ENCODE measurements at places on chromosomes 2 and 18.

DNA sequence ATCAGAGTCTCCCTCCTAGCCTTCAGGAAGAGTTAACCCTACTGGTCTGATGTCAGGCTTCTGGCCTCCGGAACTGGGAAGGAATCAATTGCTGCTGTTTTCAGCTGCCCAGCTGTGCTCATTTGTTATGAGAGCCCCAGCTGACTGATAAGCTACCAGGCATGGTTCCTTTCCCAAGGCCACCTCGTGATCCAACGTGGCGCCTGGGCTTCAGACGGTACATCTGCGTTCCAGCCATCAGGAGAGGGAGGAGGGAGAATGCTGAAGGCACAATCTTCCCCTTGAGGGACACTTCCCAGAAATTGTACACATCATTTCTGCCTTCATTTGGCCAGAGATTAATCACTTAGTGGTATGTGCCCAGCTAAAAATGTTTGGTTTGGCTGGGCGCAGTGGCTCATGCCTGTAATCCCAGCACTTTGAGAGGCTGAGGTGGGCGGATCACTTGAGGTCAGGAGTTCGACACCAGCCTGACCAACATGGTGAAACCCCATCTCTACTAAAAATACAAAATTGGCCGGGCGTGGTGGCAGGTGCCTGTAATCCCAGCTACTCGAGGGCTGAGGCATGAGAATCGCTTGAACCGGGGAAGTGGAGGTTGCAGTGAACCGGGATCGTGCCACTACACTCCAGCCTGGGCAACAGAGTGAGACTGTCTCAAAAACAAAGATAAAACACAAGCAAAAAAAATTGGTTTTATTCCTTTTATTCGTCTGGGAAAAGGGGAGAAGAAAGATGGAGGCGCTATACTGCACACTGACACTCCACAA, 10.5 kb upstream of the ARMC9 start:
- DNase-seq, result no peak

DNA sequence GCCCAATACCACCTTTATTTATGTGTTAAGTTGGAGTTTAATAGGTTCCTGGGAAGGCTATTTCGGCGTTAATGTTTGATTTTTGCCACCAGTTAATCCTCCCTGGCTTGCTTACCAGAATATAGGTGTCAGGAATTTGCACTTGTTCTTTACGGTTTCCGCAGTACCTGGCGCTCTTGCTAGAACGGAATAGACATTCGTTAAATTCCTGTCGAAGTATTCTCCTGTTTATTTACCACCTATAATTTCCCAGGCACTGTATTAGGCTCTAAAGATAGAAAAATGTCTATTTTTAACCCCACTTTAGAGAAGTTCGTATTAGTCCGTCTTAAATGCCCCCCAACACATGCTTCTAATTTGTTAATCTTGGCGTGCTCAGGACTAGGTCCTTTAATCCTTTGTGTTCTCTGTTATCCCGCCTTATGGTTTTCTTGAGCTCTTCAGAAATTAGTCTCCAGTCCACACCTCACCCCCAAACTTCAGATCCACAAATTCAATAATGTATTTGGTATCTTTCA, 575 bp downstream of the CCDC150 start:
- DNase-seq, result no peak

DNA sequence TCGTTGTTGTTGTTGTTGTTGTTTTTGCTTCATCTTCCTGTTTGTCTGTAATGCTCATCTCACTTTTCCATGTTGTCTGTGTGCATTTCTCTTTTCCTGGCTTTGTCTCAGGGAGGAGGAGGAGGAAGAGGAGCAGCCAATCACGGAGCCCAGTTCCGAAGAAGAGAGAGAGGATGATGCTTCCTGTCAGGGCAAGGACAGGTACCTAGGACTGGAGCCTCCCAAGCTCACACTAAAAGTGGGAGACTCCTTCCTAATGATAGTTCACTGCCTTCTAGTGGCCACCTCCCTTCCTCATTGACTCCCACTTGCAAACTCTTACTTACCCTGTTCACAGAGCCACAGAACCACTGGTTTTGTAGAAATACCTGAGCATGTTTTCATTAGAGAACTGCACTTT, 179.6 kb downstream of the TPGS2 start:
- DNase-seq, result no peak

GRCh38 chr2:118723394-118723793, 124.1 kb downstream of the EN1 start:
- DNase-seq, result no peak

DNA sequence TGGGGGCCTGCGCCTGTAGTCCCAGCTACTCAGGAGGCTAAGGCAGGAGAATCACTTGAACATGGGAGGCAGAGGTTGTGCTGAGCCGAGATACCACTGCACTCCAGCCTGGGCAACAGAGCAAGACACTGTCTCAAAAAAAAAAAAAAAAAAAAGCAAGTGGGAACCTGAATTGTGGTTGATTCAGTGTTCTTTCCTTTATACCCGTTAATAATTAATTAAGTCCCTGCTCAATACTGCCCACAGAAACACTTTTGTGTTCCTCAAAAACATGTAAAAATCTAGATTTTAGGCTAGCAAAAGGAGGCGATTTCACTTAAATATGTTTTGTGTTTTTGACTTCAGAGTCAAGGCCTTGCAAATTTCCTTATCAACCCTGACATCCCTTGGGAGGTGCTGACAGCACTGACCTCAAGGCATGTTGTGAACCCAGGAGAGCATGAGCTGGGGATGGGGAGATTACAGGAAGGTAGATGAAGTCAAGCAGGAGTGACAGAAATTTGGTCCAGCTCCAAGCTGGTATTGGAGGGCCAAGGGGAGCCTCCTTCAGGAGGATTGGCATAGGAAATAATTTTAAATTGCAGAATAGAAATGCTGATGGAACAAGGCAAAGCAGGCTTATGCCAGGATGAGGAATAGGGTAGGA, 89.0 kb upstream of the PNPT1 start:
- DNase-seq, result no peak

- DNase-seq, result no peak
These were observed 44.5 kb downstream of the PDIA6 start for GRCh38 chr2:10768063-10768507.

DNA sequence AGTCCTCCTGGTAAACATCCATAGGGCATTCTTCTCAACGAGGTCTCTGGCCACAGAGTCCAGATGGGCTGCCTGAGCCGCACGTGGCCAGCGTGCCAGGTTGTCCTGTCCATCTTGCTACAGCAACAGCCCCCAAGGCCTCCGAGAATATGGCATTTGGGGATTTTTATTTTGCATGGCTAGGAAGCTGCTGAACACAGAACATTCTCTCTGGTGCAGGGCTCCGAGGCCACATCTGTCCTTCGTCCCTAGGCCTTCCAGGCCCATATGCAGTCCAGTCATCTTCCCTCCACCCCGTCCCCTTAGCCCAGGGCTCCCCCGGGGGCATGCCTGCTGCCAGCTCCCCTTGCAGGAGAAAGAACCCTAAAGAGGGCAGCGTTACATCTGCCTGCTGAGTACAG, 2.3 kb downstream of the HDAC4 start:
- DNase-seq, result no peak

DNA sequence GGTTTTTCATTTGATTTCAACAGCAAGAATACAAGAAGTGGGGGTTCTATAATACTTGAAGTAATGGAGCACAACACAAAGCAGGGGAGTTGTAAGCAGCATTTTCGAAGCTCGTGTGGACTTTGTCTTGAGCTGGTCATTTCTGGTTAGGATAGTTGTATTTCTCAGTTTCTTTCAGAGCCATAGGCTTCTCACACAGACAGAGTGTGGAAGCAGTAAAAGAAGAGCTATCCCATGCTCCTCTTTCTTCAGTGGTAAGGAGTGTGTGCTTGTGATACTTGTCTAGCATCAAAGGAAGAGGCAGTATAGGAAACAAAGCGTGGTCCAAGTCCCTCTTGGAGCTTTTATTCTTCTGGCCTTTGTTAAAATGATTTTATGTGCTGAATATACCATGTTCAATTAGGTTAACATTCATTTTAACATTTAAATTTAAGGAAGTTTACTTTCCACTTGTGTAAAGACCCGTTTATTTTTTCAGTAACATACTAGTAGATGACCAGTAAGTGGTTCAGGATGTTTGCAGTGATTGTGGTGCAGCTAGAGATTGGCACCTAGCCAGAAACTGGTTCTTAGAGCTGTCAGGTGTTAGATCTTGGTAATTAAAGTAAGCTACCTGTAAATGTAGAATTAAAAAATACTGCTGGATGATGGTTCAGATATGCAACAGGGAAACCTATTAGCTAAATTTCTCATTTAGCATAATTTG, 14.6 kb downstream of the CCNYL1 start:
- no peak for DNase-seq

- DNase-seq, result no peak
These were observed 67.9 kb downstream of the TGOLN2 start for GRCh38 chr2:85259879-85260278.

DNA sequence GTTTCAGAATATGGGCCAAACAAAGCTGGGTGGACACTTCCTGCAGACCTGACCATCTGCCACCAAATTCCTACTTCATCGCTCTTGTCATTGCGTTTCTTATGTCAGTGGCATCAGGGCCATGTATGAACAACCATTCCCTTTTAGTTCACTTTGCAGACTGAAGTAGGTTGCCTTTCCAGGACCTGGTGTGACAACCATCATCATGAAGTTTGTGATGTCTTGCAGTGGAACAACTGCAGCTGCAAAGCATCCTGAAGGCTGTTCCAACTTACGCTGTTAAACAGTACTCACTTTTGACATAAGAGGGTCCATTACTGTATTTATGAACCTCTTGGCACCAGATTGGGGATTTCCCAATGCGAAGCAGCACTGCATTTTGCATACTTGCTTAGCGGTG, 511.6 kb downstream of the ARHGAP15 start:
- DNase-seq, result peak; percentile 47

DNA sequence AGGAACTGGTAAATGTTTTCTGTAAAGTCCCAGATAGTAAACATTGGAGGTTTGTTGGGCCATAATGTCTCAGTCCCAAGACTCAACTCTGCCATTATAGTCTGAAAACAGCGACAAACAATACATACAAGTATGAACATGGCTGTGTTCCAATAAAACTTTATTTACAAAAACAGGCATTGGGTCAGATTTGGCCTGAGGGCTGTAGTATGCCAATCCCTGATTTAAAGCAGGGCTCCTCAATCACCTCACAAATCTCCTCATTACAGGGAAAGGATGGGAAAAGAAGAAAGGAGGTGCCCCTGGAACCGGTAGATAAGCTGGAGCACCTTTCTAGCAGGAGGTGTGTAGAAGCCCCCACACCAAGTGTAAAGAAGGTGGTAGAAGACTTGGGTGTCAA, 48.9 kb upstream of the UPP2 start:
- DNase-seq, result no peak

- no peak for DNase-seq
These were observed 111.0 kb upstream of the ERBB4 start for GRCh38 chr2:212649646-212650045.

GRCh38 chr18:7683753-7684152, 116.6 kb downstream of the PTPRM start:
- DNase-seq, result no peak

DNA sequence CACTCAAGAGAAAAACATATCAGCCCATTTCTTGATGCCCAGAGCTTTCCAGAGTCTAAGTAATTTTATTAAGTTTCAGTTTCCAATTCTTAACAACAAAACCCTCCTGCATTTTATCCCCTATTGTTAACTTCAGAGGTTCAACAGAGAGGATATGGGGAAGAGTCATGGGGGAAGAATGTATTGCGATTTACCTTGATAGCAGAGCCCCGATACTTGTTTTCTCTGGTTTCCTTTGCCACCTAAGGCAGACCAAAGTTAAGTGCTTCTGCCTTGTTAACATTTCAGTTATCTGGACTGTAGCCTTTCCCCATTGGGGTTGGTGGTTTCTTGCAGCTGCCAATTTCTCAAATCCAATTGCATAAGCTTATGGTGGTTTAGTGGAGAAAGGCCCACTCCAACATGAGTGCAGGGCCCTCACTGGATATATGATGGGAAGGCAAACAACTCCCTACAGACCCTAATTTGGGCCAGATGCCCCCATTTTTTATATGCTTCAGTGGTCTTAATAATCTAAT, 82.0 kb upstream of the ITGB6 start:
- DNase-seq, result no peak

GRCh38 chr2:130261970-130262760, 63.9 kb upstream of the TUBA3E start:
- DNase-seq, result peak; percentile 18

DNA sequence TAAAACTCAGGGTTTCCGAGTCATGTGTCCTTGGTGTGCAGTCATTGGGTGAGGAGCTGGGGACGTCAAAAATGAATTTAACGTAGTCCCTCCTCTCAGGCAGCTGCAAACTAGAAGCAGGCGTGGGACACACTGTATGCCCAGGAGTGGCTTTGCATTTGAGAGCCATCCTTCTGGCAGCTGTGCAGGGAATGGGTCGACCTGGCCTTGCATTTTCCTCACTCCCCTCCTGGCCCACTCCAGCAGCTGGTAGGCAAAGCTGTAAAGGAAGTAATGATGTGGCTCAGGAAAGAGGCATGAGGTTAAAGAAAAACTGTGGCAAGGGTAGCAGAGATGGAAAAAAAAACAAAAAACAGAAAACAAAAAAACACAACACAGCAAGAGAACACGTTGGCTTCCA, 46.5 kb downstream of the RNF144A start:
- DNase-seq, result no peak

DNA sequence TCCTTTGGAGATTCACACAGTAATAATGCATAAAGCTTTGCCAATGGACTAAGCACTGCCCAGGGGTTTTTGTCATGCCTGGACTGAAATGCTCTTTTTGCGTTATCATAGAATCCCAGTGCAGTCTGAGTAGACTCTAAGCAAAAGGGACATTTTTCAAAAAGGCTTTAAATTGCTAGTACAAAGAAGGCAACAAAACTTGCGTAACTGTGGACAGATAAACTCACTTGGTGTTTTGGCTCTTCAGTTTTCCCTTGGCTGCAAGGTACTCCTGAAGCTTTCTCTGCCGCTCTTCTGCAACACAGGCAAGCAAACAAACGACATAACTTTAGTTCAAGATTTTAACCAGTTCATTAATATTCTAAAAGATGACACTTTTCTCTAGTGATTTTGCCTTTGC, 2.1 kb downstream of the CKAP2L start:
- DNase-seq, result no peak

- no peak for DNase-seq
These were observed 40.6 kb downstream of the EFEMP1 start for GRCh38 chr2:55882954-55883353.

GRCh38 chr18:64806232-64806631, 657.3 kb upstream of the LINC00305 start:
- no peak for DNase-seq

DNA sequence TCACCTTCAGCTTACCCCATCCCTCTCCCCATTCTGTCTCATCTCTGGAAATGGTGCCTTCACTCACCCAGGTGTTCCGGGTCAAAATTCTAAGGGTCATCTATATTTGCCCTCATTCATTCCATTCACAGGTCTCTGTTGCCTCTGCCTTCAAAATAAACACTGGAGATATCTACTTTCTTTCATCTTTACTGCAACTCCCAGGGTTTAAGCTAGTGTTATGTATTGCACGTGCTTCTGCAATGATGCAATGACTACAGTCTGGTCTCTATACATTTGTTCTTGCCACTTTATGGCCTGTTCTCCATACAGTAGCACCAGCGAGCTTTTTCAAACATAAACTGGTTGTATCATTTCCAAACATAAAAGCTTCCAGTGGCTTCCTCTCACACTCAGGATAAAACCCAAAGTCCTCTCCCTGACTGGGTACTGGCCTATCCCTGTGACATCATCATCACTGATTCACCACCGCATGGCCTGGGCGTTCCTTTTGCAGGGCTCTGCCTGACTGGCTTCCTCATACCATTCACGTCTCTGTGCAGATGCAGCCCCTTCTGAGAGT, 14.3 kb downstream of the DSG2 start:
- DNase-seq, result no peak

- DNase-seq, result no peak
These were observed 57.7 kb upstream of the CTIF start for GRCh38 chr18:48481092-48481491.
